ENCODE measurements at places on chromosomes 7 and 10.

DNA sequence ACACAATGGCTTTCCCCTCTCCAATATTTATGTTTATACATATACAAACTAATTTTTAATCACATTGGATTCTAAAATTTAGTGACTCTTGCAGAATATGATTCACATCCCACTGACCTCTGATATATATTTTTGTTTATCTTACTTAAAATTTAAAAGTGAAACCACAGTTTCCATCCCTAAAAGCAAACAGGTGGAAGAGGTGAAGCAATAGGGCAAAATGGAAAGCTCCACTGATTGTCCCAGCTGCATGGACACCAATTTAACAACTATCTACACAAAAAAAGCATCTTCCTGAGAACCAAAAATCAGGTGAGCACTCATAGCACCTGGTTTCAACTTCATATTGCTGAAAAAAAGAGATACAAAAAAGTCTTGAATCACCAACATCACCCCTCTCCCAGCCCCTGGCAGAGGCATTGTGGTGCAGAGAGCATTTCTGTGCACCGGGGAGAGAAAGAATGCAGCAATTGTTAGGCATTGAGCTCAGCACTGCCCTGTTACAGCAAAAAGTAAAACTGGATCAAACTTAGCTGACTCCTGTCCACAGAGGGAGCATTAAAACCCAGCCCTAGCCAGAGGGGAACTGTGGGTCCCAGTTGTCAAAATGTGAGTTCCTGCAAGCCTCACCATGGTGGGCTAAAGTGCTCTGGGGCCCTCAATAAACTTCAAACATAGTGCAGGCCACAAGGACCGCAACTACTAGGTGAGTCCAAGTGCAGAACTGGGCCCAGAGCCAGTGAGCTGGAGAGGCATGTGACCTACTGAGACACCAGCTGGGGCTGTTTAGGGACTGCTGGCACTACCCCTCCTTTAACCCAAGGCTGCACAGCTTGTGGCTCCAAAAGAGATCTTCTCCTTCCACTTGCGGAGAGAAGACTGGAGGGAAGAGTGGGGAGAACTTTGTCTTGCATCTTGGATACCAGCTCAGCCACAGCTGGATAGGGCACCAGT lies 92.1 kb downstream of the SIRT1 start:
- DNase-seq: no peak

DNA sequence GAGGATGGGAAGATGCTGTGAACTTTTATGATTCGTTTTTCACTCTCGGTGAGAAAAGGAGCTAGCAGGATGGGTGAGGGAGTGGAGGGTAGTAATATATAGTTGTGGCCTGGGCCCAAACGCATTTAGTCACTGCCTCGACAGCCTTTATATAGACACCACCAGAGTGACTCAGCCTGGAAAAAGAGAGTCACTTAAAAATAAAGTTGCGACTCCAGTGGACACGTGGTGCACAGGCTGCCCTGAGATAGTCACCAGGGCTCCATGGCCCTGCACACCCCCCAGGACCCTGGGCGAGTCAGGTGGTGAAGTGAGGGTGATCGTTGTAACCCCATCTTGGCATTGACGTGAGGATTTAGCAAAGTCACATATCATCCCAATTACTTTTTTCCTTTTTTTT lies 106.7 kb downstream of the CUX1 start:
- DNase-seq: no peak

DNA sequence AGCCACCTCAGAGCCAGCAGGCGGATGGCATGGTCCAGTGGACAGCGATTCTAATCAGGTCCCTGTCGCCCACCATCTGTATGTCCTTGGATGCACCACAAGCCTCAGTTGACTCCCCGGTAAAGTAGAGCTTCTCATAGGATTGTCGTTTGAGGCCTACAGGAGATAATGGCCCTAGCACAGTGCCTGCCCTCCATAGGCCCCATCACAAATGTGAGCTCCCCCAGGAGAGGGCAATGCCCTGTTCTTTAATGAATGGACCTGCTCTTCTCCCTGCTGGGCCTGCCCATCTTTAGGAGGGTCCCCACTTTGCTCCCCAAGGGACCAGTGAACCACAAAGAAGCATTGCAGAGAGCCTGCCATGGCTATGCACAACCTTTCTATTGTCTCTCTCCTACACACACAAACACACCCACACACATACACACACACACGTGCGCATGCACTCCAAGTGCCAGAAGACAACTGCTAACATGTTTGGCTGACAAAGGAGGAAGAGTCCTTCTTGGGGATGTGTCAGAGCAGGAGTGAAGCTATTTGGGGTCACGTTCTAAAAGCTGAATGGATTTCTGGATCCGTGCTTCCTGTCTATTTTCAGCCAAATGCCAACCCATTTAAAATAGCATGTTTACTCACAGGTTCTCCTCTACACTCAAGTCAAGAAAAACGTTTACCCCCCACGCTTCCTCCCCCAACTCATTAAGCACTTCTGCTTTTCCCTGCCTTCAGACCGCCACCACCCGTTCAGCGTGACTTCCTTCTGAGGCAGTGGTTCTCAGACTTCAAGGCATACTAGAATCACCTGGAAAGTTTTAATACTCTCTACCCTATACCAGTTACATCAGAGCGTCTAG lies 196.1 kb downstream of the GRID1 start:
- DNase-seq: no peak

GRCh38 chr10:23198940-23199767 lies 7.0 kb downstream of the PTF1A start:
- no peak for DNase-seq

DNA sequence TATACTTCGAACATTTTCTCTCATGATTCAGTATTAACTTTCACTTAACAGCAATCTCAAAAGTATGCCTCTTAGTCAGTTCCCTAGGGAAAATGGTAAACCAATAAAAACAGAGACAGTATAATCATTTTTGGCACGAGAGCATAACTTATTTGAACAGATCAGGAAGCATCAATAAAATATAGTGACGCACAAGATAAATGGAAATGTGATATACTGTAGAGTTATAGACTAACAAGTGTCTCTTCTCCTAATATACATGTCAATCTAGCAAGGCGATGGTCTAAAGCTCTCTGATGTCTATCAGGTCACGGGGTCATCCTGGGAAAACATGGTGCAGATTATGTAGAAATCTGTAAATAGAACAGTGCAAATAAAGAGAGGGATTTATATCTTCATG lies 131.6 kb downstream of the HGF start:
- DNase-seq: no peak

DNA sequence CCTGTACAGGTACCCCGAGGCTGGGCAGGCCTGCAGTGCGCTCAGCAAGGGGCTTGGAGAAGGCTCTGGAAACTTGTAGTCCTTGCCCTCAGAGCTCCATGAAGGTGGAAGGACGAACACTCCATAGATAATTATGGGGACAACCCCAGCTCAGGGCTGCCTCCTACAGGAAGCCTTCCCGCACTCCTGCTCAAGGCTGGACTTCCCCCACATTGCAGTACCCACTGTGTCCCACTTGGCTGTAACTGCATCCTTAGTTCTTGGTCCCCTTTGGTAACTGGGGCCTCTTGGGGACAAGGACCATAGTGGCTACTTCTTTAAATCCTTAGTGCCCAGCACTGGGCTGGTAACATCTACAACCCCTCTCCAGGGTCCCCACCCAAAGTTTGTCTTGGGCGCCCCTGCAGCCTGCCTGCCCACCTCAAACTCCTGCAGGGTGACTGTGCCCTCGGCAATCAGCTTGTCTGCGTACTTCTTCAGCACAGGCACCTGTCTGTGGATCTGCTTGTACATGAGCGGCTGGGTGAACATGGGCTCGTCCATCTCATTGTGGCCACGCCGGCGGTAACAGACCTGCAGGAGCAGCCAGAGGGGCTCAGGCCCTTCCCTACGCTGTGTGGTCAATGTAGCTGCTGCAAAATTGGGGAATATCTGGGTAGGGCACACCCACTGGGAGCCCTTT lies 17.1 kb downstream of the OGDHL start:
- no peak for DNase-seq

DNA sequence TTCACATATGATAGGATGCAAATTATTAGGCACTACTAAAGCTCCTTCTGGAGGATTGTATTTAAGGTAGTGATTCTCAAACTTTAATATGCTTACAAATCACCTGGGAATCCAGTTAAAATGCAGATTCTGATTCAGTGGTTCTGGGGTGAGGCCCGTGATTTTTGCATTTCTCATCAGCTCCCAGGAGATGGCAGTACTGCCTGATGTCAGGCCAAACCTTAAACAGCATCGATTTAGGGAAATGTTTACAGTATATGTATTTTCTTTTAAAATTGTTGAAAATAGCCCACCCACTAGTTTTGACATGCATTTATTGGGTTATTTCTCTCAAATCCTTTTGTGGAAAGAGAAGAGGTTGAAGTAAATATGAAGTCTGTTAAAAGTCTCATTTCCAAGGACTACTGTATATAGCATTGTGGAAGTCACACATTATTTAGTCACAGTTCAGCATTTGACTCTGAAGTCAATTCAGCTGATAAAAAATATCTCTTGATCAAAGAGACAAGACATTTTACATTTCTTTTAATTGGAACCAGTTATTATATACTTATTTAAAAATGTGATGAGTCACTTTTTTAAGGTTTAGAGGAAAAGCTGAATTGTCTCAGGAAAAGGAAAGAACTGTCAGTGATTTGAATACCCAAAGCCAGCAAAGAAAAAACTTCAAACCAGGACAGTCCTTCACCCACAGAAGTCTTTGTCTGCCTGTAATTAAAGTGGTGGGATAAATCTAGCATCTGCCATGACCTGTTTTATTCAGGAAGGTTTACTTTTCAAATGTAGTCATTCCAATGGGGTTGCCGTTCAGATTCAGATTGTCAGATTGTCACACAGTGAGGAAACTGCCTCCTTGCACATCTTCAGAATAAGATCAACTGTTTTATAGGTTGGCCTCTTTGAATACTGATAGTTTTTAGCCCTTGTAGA lies 21.1 kb upstream of the HBP1 start:
- peak; percentile 18 for DNase-seq

GRCh38 chr10:106296750-106297392 lies 867.6 kb downstream of the SORCS1 start:
- DNase-seq: no peak

- DNase-seq: no peak
Measured at GRCh38 chr10:15809450-15809849, 50.9 kb downstream of the MINDY3 start.

GRCh38 chr10:8063935-8064334 lies 9.4 kb downstream of the GATA3 start:
- no peak for DNase-seq

- no peak for DNase-seq
Measured at GRCh38 chr10:12658526-12658925, 309.2 kb downstream of the CAMK1D start.

DNA sequence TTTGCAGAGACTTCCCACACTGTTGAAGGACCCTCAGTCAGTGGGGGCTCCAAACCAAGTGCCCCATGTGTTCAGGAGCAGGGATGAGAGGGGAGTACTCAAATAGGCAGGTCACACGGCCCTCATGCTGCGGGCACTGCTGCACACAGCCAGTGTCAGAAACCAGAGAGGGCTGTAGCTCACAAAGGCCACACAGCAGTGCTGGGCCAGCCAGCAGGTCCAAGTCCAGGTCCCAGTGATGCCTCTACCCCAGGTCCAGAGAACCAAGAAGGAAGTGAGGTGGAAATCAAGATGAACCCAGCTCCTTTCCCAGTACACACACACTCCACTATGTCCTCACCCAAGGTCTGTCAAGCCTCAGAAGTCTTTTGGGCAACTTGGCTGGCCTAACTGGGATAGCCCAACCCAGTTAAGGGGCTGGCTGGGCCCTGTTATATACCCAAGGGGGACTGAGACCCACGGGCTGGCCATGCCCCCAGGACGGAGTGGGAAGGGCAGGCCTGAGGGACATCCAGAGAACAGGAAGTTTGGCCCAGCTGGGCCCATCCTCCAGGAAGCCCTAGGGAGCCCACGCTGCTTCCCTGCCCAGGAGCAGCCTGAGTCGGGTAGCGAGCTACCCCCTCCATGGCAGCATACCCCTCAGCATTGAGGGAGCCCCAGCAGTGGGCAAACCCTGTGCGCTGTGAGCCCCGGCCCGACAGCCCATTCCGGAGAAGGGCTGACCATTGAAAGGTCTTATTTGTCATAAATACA lies 24.3 kb downstream of the GRID1 start:
- DNase-seq: no peak

- no peak for DNase-seq
Measured at GRCh38 chr7:41134300-41135255, 568.3 kb downstream of the INHBA start.

GRCh38 chr7:155362380-155363145 lies 64.9 kb downstream of the INSIG1 start:
- no peak for DNase-seq

GRCh38 chr7:41655426-41655825 lies 47.5 kb downstream of the INHBA start:
- DNase-seq: no peak

DNA sequence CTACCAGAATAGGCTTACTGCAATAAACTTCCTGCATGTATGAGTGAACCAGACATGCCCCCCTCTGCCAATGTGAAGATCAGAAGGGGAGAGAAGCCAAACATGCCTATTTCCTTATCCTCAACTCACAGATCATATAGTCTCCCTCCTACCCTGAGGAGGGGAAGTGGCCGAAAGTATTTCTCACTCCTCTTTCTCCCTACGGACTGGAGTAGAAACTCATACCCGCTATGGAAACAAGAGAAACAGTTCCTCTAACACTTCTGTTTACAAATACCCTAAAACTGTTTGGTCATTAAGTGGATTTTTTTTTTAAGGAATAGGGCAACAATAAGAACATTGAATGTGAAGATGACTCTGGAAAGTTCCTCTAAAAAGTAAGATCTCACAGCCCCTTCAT lies 31.4 kb downstream of the CCNJ start:
- no peak for DNase-seq

- DNase-seq: peak; percentile 53
Measured at GRCh38 chr10:73991884-73992245, 6.1 kb upstream of the VCL start.

GRCh38 chr10:23439961-23440889 lies 1.4 kb downstream of the OTUD1 start:
- peak; percentile 20 for DNase-seq

DNA sequence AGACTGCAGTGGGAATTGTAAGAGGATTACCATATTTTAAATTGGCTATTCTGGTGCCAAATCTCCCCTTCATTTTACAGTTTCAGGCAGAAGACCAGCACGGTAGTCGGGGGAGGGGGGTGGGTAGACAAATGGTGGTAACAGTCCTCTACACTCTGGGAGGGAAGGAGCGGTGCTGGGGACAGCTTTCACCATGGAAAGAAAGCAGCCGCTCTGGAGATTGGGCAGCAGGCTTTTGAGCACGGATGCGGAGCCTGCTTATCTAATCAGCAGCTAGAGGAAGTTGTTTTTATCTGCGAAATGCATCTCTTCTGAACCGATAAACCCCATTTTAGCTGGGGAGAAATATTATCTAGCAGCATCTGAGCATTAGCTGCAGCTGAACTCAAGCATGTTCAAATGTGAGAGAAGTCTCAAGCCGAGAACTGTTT lies 28.7 kb downstream of the IKZF1 start:
- DNase-seq: peak; percentile 68

DNA sequence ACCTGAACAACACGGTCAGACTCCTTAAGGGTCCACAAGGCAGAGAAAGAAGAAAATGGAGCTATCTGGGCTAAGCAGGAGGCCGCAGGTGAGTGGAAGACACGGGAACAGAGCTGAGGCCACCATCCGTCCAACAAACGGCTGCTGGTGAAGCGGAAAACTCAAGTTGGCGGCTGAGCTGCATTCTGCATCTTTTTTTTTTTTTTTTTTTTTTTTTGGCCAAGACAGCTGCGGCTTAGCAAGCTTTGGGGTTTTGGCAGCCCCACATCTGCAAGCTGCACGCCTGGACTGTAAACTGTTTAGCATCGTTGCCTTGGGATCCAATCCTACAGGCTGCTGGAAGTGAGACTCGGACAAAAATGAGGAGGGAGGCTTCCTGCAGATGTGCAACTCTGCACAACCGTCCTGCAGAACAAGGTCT lies 37.4 kb downstream of the RGS10 start:
- DNase-seq: peak; percentile 43

Measured in stimulated activated naive CD4-positive, alpha-beta T cell (primary cell).